Kidney (tissue), 22 donors: ENCODE measurements at places on chromosomes 16 and 17. TPM values are rescaled to one million over a fixed set of nuclear protein-coding genes. Genes with fewer than 3 reads are reported as not detected.

DHRS7C gene
- total RNA-seq = not detected

GRCh38 chr17:77327566-77328464 lies 187.0 kb downstream of the SEC14L1 start:
- H3K27ac ChIP-seq = no peak overlapping the region
- H3K4me1 ChIP-seq = peaks cover 15% of the 10 kb centered on the region
- no peak overlapping the region for H3K4me3 ChIP-seq
- no peaks in the 10 kb centered on the region for H3K27me3 ChIP-seq
- no peak for DNase-seq
- H3K36me3 ChIP-seq = no peaks in the 10 kb centered on the region

DNA sequence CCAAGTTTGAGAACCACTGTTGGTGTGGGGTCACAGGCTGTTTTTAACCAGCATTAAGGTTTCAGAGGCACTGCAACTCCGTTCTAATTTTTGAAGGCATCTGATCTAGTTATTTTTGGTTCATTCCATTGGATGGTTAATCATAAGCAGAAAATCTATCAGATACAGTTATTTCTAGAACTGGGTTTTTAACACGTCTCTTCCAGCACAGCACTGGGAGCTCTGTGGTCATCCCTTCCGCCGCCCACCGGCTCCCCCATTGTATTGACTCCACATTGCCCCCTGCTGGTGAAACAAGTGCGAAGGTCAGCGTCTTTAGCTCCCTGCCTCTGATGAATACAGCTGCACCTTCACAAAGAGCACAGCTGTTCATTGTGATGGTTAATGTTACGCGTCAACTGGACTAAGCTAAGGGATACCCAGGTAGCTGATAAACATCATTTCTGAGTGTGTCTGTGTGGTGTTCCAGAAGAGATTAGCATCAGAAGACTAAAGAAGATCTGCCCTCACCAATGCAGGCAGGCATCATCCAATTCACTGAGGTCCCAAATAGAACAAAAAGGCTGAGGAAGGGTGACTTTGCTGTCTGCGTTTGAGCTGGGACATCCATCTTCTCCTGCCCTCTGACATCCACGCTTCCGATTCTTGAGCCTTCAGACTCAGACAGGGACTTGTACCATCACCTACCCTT lies 8.5 kb downstream of the CCL18 start:
- H3K4me1 ChIP-seq = no peaks in the 10 kb centered on the region
- H3K4me3 ChIP-seq = no peak overlapping the region
- H3K27ac ChIP-seq = no peak overlapping the region
- no peaks in the 10 kb centered on the region for H3K27me3 ChIP-seq
- peak; percentile 53 for DNase-seq

GRCh38 chr16:67477960-67478554 lies 2.9 kb downstream of the ATP6V0D1 start:
- no peaks in the 10 kb centered on the region for H3K27me3 ChIP-seq
- H3K4me1 ChIP-seq = peaks cover 31% of the 10 kb centered on the region

DNA sequence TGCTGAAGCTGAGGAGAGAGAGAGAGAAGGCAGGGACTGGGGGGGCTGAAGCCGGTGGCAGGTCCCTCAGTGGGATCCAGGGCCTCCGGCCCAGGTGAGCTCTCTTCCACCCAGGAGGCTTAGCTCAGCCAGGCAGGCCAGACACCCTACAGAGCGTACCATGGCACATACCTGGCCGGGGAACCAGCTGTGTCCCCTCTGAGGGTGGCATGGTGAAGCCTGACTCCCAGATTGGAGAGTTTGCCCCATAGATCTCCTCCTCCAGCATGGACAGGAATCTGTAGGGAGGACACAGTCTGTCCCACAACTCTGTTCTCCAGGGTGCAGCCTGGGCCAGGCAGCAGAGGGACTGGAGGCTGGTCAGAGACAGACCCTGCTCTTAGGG lies 3.0 kb downstream of the KAT2A start:
- H3K27me3 ChIP-seq = no peaks in the 10 kb centered on the region
- H3K36me3 ChIP-seq = peaks cover 9% of the 10 kb centered on the region
- H3K4me3 ChIP-seq = no peak overlapping the region
- no peaks in the 10 kb centered on the region for H3K4me1 ChIP-seq

DNA sequence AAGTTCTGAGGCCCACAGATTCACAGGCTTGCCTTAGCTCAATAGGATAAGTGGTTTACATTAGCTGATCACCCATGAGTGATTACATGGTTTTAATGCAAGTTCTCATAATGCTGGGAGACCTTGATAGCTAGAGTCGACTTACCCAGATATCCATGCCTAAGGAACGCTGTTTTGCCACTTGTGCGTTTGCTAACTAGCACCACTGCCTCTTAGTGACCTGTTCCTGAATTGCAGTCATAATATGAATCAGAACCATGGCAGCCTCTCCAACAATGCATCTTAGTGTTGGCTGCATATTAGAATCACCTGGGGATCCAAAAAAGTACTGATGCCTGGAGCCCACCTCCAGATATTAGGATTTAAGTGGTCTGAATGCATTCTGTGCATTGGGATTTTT lies 251.1 kb upstream of the CDH5 start:
- DNase-seq = no peak
- H3K36me3 ChIP-seq = no peaks in the 10 kb centered on the region
- no peak overlapping the region for H3K4me3 ChIP-seq
- H3K27me3 ChIP-seq = no peaks in the 10 kb centered on the region
- no peak overlapping the region for H3K27ac ChIP-seq
